M059J (cell line): ENCODE measurements at places on chromosomes 1 and 21. TPM values are rescaled to one million over a fixed set of nuclear protein-coding genes. Genes with fewer than 3 reads are reported as not detected.

GRCh38 chr1:178342745-178343144 is 154.0 kb downstream of the CLEC20A start:
- DNase-seq = no peak

- DNase-seq = no peak
Observed at GRCh38 chr1:35432231-35432630, 125.0 kb downstream of the KIAA0319L start.

DNA sequence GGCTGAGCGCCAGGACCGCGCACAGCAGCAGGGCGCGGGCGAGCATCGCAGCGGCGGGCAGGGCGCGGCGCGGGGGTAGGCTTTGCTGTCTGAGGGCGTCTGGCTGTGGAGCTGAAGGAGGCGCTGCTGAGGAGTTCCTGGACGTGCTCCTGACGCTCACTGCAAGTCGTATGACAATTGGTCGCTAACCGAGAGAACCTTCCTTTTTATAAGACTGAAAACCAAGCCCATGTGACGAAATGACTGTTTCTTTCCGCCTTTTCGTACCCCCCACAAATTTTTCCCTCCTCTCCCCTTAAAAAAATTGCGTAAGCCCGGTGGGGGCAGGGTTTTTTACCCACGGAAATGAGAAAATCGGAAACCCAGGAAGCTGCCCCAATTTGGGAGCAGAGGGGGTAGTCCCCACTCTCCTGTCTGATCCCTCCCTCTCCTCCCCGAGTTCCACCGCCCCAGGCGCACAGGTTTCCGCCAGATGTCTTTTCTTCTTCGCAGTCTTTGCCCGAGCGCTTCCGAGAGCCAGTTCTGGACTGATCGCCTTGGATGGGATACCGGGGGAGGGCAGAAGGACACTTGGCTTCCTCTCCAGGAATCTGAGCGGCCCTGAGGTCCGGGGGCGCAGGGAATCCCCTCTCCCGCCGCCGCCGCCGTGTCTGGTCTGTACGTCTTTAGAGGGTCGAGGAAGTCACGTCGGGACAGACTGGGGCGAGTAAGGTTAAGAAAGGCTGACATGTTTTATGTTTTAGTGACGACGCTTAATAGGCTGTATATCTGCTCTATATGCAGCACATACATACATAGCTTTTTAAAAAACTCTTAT is at the start of gene PTGS2:
Gene PTGS2 (minus strand): TSS at position 179 of the 817 bp plus-strand sequence. CDS start 133 bp downstream, at position 46.
- DNase-seq = peak; percentile 92

GRCh38 chr1:230228236-230228897 is 161.3 kb downstream of the GALNT2 start:
- DNase-seq = no peak

Gene FYB2
- total RNA-seq = not detected in 2 replicates
